ENCODE measurements at places on chromosomes 16 and 17.

GRCh38 chr16:14347706-14348105, 276.6 kb downstream of the MRTFB start:
- DNase-seq = no peak

DNA sequence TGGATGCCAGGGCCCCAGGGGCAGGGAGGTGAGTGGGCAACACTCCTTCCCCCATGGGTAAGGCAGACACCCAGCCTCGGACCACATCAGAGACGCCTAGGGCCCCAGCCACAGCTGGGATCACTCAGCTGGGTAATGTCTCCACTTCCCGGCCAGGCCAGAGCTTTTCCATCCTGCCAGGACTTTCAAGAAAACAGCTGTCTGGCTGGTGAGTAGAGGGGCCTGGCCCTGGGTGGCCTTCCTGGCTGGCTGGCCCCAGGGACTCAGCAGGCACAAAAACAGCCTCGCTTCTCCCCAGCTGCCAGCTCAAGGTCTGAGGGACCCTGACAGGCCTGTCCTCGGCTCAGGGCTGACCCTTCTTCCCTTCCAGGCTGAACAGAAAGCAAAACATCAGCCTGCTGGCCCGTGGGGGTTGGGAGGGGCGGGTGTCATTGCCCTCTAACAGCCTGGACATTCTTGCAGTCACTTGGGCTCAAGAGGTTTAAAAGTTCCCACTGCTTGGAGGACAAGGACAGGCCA, 45.3 kb upstream of the JPH3 start:
- DNase-seq = no peak

- DNase-seq = no peak
Observed at GRCh38 chr16:70577256-70577698, 53.7 kb downstream of the SF3B3 start.

- DNase-seq = no peak
Observed at GRCh38 chr16:86886651-86887050, 308.3 kb downstream of the FOXL1 start.

DNA sequence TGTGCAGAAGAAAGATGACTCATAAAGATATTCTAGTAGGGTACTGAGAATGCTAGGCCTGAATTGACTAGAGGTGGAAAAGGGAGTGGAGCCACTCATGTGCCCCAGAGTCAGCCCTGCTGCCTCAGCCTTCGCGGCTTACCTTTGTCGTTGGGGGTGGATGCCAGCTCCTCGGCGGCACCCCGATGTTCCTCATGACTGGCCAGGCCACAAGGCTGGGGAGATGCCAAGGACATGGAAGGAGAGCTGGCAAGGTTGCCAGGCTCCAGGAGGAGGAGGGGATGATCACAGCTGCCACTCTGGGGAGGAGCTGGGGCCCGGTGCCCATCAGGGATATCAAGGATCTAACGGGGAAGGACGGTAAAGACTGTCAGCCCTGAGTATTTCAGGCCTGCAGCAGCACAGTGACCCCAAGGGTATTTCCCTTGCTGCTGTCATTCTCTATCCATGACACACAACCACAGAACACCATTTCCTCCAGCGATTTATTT, 9.7 kb upstream of the SLC35B1 start:
- DNase-seq = no peak

- no peak for DNase-seq
Observed at GRCh38 chr17:7097940-7098339, 16.7 kb downstream of the ASGR2 start.

DNA sequence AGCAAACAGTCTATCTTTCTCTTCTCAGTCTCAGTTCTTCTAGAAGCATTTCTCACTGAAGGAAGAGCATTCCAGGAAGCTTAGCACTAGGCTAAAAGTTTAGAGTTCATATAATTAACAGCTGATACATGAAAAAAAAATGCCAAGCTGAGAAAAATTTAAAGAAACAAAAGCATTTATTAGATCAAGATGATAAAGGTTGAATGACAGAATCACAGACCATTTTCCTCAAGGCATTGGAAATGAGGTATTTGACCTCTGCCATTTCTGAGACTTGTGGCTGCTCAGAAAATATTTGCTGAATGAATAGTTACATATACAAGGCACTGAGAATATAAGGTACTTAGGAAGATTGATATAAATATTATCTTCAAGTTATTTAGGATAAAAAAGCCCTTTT, 901.6 kb upstream of the GOT2 start:
- no peak for DNase-seq

- no peak for DNase-seq
Observed at GRCh38 chr17:73359987-73360410, 48.2 kb upstream of the CDC42EP4 start.

GRCh38 chr16:75644240-75645012, 3.0 kb downstream of the KARS1 start:
- DNase-seq = no peak

DNA sequence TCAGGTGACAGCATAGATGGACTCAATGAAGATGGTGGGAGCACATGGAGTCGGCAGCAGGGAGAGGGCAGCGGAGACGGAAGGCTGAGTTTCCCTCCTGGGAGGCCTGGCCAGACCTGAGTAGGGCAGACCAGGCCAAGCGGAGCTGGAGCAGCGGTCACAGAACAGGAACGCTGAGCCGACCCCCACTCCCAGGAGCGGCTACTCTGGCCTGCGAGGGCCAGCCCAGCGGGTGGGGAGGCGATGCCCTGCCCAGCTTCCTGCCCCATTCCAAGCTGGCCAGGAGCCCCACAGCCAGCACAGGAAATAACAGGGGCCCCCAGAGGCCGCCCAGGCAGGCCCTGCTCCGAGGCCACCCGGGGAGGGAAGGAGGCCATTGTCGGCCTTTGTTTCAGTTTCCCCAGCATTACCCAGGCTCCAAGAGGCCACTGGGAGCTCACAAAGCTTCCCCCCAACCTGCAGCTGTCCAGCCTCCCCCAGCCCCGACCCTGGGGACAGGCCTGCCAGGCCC, 79.8 kb downstream of the ZNF423 start:
- DNase-seq = no peak

- DNase-seq = no peak
Observed at GRCh38 chr16:64857411-64857810, 264.5 kb downstream of the CDH11 start.

- no peak for DNase-seq
Observed at GRCh38 chr16:2774161-2774891, 2.8 kb downstream of the ELOB start.

GRCh38 chr16:68356249-68356918, 45.6 kb downstream of the PRMT7 start:
- no peak for DNase-seq

- DNase-seq = no peak
Observed at GRCh38 chr16:5895976-5896375, 798.4 kb upstream of the EEF2KMT start.

DNA sequence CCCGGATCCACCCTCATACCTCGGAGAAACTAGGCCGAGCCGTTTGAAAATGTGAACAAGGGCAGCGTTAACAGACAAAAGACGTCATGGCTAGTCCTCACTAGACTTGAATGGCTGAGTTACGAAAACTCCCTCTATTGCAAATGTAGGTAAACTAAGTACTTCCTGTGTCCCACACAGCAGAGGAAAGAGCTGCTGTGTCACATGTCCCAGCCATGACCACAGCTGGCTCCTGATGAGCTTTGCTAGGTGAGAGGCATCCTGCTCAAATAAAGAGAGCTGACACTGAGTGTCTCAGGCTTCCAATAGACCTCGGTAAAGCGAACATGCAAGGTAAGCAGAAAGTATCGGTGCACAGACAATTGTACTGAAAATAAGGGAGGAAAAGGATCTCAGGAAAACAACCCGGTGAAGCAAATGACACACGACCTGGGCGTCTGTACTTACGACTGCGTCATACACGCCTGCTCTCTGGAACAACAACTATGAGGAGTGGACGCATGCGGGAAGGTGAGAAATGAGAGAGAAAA, 26.0 kb downstream of the TMEM204 start:
- no peak for DNase-seq

- no peak for DNase-seq
Observed at GRCh38 chr16:58792188-58792587, 58.1 kb upstream of the GOT2 start.

DNA sequence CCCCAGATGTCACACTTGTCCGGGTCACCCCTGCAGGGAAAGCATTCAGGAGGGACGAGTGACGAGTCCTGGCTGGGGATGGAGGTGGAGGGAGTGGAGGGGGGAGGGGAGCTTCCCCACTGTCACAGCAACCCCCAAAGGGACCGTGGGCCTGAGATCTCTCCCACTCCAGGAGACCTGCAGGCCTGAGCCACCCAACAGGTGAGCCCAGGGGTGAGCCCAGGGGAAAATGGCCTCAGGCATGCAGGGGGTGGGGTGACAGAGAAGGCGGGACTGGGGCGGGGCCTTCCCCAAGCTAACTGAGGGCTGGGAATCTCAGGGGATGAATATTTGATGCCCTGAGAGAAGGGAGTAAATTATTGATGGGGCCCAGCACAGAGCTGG, 2.4 kb downstream of the USH1G start:
- no peak for DNase-seq

GRCh38 chr17:29003289-29003688, 2.5 kb downstream of the SEZ6 start:
- DNase-seq = no peak

DNA sequence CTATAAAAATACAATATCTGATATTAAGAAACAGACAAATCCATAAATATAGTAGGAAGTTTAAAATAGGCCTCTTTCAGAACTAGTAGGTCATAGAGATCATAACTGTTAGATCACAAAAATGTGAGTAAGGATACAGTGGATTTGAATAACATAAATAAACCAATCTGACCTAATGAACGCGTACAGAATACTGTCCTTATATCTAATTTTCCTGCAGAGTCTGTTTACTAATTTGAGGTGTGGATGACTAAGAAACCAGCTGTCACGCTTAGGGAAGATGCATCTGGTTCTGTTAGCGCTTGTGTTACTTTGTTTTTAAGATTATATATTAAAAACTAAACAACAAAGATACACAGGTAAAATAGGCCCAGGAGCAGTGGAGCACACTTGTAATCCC, 14.8 kb downstream of the CPD start:
- no peak for DNase-seq

DNA sequence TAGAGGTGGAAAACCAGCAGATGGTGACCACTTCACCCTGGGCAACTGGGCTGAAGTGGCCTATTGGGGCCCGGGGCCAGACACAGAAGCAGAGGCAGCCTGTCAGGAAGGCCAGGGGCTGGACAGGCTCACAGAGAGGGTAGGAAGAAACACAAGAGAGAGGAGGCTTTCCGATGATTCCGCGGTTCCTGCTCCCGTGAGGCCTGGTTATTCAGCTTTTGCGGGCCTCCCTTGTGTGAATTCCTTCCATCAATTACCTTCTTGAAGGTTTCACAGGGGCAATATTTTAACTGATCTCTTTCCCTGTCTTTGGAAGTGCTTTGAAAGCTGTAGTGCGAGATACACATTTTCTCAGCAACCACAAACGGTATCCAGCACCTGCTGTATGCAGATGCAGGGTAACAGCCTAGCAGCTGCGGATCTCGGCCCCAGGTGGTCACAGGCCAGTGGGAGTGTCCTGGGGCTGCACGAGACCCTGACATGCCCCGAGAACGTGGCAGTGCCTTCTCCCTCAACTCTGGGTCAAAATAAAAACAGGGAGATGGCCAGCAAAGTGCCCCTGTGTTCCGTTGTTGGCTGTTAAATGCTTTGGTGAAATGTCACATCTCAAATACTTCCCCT, 11.6 kb upstream of the CMIP start:
- DNase-seq = no peak

GRCh38 chr16:60060731-60061130, 1326.6 kb upstream of the GOT2 start:
- DNase-seq = no peak

DNA sequence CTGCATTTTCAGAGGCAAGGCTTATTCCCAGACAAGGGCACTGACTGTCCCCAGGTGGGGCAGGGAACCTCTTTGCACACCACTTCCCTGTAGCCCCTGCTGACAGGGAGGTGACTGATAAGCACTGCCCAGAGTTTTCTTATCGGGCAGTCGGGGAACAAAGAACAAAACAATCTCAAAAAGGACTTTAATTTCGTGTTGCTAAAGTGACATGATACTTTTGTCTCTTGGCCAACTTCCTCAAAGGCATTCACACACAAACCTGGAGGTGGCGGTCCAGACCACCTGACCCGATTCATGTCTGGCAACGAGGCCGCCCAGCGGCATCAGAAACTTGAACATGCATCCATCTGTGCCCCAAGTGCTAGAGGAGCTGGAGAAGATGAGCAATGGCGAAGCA, 28.9 kb downstream of the ZDHHC7 start:
- no peak for DNase-seq

DNA sequence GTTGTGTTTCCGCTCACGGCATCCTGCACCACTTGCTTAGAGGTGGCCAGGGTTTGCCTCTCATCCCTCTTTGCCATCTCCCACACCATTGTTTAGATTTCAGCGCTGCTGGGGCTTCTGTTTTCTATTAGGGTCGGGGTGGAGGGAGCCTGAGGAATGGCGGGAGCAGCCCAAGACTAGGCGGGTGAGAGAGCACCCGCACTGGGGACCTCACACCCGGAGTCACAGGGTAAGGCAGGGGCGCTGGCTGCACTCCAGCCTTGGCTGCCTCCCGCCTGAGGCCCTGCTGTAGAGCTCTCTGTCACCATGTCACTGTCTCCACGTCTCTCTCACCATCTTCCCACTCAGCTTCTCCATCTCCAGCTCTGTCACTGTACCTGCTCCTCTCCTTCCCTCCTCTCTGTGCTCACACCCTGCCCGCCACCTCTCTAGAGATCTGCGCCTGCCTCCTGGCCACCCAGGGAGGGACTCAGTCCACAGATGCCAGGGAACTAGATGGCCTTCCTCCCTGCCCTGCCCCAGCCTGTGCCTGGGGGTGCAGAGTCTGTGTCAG, 32.8 kb upstream of the ABCC3 start:
- no peak for DNase-seq

- no peak for DNase-seq
Observed at GRCh38 chr17:77527409-77527808, 386.6 kb downstream of the SEC14L1 start.

- DNase-seq = no peak
Observed at GRCh38 chr16:24851700-24852099, 5.9 kb downstream of the SLC5A11 start.

DNA sequence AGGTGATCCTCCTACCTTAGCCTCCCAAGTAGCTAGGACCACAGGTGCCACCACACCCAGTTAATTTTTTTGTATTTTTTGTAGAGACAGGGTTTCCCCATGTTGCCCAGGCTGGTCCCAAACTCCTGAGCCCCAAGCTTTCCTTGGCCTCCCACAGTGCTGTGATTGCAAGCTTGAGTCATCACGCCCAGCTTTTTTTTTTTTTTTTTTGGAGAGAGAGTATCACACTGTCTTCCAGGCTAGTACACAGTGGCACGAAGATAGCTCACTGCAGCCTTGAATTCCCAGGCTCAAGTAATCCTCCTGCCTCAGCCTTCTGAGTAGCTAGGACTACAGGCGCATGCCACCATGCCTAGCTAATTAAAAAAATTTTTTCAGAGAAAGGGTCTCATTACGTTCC, 27.2 kb downstream of the HEATR9 start:
- DNase-seq = no peak

DNA sequence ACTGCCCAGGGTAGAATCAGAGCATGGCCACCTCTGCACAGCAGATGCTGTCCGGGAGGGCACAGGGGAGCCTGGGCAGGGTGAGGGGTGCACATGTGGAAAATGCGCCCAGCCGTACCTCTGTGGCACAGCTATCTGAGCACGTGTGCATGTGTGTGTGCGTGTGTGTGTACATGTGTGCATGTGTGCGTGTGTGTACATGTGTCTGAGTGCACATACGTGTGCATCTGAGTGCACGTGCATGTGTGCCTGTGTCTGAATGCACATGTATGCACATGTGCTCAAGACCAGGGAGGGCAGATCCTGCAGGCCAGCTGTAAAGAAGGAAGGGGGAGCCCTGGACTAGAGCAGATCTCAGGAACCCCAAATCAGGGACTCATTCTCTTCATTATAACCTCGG, 37.3 kb upstream of the ENPP7 start:
- DNase-seq = no peak
